ENCODE measurements at places on chromosomes 4 and X.

DNA sequence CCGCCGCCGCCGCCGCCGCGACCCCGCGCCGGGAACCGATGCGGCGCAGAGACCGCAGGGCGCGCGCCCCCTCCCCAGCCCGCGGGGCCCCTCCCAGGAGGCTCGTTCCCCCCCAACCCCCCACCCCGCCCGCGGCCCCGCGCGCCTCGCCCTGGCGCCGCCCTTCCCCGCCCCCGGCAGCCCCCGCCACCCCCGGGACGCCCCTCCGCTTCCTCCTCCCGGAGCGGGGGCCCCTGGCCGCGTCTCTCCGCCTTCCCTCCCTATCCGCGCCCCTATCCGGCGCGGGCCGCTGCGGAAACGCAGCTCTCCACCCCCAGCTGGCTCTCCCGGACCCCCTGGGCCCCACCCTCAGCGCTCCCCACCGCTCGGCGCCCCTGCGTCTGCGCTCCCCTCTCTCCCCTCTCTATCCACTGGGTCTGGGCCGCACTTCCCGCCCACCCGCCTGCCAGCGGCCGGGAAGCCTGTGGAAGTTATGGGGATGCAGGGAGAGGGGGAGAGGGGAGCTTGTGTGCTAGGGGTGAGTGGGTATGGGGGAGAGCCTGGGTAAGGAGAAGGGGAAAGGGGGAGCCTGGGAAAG, at the start of gene TMEM271:
Gene TMEM271 (minus strand): TSS at position 51 of the 577 bp plus-strand sequence. CDS start 233 bp downstream, outside the sequence.
- ATAC-seq, result peak; percentile 73

DNA sequence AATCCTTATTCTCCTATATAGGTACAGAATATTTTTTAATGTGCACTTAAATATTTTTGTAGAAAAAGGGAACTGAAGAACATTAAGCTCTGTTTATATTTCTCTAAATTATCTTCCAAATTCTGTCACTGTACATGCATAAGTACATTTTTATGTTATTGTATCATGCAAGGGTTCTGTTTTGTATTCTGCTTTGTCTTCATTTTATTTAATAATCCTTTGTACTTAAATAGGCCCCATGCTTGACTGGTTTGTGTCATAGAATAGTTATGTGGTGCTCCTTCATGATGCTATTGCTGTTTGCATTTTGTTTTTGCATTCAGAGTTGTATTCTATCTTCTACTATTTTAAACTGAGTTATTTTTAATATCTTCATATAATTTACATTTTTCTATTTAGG, 111.9 kb upstream of the EDNRA start:
- no peak for ATAC-seq

GRCh38 chr4:143359644-143360193, 23.0 kb downstream of the GAB1 start:
- ATAC-seq, result no peak

DNA sequence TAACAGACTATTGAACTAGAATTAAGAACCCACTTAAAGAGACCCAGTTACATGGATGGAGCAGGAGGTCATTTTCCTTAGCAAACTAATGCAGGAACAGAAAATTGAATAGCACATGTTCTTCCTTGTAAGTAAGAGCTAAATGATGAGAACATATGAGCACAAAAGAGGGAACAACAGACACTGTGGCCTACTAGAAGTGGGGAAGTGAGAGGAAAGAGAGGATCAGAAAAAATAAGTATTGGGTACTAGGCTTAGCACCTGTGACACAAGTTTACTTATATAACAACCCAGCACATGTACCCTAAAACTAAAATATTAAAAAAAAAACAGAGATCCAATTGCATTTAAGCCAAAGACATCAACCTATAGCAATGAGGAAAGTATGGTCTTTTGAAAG, 26.2 kb downstream of the ARAP2 start:
- no peak for ATAC-seq

- peak; percentile 26 for ATAC-seq
These were observed 173.4 kb downstream of the PAPSS1 start for GRCh38 chr4:107546638-107547037.

- ATAC-seq, result no peak
These were observed 50.5 kb downstream of the SLC4A4 start for GRCh38 chr4:71389149-71389827.

DNA sequence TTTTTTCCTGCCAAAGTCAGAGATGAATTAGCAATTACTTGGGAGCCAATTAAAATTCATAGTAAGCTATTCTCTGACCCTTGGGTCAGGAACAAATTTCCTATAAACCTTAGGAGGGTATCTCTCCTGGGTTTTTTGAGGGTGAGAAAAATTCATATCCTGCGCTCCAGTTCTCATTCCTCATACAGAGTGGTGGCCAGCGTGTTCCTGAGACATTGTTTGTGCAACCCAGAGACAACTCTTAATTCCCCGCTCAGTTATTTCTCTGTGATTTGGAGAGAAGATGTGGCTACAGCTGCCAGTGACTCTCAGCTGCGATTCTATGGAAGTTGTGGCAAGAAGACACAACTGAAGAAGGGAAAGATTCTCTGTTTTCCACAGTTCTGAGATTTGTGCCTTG, 37.9 kb upstream of the CBR4 start:
- ATAC-seq, result no peak

GRCh38 chr4:54390670-54391069, 161.6 kb downstream of the PDGFRA start:
- ATAC-seq, result no peak

DNA sequence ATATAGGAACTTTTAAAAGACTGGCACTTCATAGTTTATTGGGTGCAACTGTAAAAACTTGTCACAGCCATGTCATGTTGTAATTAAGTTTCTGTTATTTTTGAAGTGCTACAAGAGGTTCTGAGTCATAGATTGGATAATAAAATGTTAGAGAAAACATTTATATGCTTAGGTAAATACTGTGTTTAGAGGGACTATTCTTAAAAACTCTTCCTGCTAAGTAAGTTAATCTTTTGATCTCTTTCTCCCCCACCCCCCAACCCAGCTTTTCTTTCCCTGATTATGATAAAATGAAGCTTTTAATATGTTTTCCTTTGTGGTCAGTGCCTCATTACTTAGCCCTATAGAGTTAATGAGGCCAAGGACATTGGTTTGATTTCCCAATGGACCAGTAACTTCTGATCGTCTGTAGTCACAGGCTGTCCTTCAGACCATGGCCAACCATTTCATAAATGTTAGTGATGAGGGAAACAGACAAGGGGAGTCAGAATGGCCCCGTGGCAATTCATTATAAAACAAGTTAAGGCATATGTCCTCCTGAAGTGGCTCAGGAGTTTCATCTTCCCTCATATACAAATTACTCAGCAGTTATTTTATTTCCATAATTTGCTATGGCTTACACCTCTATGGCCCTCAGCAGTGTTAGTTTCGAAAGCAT, 3.9 kb upstream of the PDLIM5 start:
- no peak for ATAC-seq

DNA sequence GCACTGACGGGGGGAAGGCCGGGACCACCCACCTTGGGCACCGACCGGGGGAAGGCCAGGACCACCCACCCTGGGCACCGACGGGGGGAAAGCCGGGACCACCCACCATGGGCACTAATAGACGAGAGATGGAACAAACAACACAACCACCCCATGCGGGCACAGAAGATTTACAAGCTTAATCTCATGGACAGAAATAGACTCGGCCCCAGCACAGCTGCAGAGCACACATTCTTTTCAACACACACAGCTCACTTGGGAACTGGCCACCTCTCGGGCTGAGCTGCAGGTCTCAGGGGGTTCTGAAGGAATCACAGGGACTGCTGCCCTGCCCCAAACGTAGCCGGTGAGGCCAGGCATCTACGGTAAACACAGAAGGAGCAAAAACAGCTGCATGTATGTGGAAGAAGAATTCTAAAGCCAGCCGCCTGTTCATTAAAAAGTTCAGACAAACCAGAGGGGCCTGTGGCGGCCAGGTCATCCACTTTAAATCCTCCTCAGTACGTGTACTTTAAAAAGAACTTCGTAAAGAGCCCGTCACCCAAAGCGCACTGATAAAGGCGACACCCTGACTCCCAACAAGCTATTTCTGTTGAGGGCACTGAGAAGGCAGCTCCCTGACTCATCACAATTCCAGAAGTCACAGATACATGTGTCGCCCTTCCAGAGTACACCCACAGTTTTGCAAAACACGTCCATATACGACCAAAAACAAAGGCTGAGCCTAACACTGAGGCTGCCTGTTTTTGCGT, 17.7 kb downstream of the PPP2R3B start:
- no peak for ATAC-seq

Data from motor neuron (in vitro differentiated cells).